Effector memory CD4-positive, alpha-beta T cell (primary cell): ENCODE measurements at places on chromosomes 5 and 9.

DNA sequence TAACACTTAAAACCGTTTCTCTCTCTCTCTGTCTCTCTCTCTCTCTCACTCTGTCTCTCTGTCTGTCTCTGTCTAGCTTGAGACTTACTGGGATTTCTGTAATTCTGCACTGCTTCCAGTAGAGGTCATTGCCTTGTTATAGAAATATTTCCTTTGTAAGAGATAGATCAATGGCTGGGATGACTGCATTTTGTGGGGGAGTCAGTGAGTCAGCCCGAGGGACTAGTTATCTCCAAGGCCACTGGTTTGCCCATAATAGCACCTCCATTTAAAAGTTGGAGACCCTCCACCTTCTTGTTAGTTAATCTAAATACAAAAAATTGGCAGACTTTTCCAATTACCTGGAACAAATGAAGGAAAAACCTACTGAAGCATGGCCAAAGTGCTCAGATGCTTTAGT, 547.2 kb downstream of the LRRC70 start:
- DNase-seq: no peak

- DNase-seq: no peak
Measured at GRCh38 chr5:133698646-133699526, 86.5 kb upstream of the FSTL4 start.

GRCh38 chr5:40235471-40236400, 444.0 kb upstream of the PTGER4 start:
- DNase-seq: no peak

GRCh38 chr5:176863041-176863764, 35.9 kb downstream of the HK3 start:
- no peak for DNase-seq

DNA sequence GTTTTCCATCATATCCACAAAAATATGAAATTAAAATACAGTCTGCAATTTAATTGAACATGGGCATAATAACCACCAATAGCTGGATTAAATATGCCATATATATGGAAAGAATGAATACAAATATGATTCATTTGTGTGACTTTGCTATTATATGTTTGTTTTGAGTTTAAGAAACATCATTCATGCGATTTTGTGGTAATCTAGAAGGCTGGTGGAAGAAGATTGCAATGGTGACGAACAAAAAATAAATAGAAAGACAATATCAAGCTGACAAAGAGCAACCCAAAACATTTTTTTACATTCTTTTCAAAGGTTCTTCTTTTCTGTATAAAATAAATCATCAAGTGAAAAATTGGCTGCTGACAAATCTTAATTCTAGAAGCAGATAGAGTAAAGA, 610.0 kb downstream of the MAT2B start:
- DNase-seq: no peak

DNA sequence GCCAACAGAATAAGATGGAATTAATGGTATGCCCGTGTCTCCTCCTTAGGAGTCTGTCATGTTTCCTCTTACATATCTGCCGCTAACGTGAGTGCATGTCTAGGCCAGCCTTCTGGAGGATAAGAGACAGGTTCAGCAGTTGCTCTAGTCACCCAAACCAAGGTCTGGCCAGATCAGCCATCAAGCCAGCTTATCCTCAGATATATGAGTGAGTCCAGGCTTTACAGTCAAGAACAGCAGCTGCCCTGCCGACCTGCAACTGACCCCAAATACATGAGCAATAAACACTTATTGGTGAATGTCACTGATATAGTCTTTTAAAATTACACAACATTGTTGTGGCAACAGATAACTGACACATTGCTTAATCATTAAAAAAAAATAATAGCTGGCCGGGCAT, 123.5 kb downstream of the TSSK1B start:
- DNase-seq: no peak

DNA sequence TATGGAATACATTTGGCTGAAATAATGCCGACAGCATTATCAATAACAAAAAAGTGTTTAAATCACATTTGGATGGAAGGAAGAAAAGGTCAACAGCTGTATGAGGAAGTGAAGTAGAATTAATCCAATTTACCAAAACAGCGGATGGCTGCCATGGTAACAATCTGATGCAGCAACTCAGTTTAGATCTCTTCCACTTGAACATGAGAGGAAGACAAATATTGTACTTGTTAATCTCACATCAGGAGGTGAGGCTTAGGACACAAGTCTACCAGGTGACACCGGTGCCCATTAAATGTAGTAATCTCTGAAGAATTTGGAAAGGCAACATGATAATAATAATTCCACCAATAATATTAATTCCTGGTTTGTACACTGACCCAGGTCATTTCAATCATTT, 2.4 kb downstream of the RASEF start:
- DNase-seq: no peak

DNA sequence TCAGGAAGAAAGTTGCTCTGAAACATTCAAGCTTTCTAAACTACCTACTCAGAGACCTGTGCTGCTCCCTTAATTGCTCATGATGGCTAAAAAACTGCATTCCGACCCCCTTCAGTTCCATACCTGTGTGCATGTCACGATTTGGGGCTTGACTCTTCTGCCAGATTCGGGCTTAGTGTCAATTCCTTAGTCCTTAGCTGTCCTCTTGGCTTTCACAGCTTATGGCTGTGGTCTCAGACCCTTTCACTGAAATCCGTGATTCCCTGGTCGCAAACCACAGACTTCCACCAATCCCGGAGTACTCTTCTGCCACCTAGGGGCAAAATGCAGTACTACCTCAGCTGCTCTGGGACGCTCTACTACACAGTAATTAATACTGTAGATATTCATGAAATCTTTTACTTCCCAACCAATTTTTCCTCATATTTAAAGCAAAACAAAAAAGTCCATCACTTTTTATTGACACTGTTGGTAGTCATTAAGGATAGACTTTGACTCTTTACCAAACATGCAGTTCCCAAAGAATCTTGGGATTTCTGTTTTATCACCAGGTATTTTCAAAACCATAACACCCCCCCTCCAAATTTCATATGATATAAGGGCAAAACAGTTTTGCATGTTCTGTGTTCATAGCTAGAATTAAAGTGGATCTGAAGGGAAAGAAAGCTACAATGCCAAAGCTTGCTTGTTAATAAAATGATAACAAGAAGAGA, 617.4 kb downstream of the SLCO4C1 start:
- no peak for DNase-seq

DNA sequence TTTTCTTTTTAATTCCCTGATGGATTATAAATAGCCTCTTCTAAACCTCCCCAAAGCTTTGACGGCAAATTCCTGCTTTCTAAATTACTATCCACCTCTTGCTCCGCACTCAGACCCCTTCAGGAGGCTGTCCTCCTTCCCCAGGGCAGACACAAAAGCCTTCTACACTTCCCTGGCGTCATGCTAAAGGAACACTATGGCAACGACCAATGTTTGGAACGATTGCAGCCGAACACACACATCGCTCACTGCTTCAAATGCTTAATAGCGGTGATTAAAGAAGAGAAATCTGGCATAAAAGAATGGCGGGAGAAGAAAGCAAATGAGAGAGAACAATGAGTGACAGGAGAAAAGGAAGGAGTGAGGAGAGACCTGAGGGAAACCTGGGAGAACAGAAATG, 297.3 kb downstream of the MLLT3 start:
- DNase-seq: no peak

GRCh38 chr5:137206030-137206715, 293.0 kb downstream of the SPOCK1 start:
- DNase-seq: no peak

DNA sequence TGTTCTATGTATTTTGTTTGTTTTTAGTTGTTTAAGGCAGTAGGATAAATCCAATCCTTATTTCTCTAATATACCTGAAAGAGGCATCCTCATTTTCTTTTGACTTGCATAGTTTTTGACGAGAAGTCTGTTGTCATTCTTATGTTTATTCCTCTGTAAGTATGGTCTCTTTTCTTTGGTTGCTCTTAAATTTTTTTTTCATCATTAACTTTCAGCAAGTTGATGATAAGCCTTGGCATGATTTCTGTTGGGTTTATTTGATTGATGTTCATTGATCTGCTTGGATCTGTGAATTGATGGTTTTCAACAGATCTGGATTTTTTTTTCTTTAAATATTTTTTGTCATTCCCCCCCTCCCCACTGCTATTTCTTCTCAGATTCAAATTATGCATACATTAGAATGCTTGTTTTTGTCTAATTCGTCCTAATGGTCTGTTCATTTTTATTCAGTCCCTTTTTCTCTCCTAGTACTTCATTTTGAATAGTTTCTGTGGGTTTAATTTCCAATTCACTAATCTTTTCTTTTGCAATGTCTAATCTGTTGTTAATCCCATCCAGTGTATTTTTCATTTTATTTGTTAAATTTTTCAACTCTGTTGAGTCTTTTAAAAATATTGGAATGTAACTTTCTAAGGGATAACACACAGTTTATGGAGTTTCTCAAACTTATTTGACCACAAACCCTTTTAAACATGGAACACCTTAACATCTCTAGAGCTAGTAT, 495.9 kb downstream of the CSNK1G3 start:
- DNase-seq: no peak

GRCh38 chr5:113224605-113225065, 210.2 kb downstream of the TSSK1B start:
- DNase-seq: no peak

DNA sequence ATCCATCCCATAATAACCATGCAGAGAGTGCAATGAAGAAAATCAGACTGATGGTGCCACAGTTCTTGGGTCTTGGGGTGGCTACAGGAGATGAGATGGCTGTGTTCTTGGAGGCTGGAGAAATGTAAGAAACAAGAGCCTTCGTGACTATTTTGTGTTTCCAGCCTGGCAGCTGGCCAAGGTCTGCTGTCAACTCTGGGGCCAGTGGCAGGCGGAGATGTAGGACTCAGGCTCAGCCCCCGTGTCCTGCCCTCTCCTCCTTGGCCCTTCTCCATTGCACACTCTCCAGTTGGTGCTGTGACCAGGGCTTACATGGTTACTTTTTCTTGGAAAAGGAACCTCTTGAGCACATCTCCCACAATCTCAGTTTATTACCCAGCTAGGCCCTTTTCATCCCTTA, 235.4 kb downstream of the DMRT2 start:
- DNase-seq: no peak

DNA sequence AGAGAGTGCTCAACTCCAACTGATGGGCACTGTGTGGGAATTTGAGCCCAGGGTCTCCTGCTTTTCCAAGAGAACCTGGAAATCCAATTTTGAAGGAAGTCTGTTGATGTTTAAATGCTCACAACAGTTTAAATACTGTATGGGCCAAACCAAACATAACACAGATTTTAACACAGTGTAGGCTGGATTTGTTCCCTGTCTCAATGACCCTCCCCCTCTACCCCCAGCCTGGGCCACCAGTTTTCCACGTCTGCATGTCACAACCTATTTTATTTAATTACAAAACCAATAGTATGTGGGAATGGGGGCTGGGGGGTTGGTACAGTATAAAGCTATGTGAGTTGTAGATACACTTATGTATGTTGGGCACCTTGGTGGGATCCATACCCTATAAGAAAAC, 11.7 kb downstream of the PALM2AKAP2 start:
- DNase-seq: no peak

DNA sequence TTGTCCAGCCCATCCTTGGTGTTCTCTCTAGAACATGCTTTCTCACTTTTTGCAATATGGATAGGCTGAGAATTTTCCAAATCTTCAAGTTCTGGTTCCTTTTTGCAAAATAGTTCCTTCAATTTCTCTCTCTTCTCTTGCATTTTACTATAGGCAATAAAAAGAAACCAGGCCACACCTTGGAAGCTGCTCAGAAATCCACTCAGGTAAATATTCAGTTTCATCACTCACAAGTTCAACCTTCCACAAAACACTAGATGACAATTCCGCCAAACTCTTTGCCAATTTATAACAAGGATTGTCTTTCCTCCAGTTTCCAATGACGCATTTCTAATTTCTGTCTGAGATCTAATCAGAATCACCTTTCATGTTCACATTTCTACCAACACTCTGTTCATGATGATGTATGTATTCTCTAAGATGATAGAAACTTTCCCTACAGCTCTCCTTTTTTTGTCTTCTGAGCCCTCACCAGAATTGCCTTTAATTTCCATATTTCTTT, 204.2 kb upstream of the PIK3R1 start:
- no peak for DNase-seq

GRCh38 chr9:35673132-35674024, at the start of gene CA9:
Gene CA9 (plus strand): TSS chr9:35673928. CDS start chr9:35673960, 32 bp downstream.
- DNase-seq: no peak

DNA sequence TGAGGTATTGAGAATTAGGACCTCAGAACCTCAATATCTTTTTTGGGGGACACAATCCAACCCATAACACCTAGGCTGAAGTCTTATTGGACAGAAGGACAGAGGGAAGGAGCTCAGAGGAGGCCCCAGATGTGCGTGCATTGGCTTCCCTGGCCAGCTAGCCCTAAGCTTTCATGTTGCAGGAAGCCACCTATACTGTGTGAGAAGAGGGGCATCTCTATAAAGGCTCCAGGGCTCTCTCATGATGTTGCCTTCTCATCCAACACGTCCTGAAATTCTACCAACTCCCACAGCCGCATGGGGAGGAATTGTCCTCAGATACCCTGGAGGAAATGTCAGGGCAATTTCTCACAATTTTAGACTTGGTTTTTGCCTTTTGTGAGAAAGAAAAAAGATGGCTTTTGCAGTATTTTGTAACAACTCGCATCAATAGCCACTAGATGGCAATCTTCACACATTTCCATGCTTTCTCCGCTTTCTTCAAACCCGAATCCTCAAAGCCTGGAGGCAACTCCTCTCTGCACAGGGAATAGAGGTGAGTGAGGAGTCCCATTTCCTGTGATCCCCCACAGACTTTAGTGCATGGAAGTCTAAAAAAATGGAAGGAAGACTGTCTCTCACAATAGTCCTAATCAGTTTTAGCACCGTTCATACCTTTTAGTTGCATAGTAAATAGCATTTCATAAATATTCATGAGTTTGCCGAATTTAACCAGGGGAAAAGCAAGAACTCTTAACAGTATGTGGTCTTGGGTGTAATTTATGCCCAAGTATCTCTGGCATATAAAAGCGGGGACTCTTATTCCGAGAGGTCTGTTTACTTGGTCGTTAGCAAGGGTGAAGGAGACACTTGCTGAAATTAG, 7.4 kb upstream of the PPP3R2 start:
- no peak for DNase-seq

DNA sequence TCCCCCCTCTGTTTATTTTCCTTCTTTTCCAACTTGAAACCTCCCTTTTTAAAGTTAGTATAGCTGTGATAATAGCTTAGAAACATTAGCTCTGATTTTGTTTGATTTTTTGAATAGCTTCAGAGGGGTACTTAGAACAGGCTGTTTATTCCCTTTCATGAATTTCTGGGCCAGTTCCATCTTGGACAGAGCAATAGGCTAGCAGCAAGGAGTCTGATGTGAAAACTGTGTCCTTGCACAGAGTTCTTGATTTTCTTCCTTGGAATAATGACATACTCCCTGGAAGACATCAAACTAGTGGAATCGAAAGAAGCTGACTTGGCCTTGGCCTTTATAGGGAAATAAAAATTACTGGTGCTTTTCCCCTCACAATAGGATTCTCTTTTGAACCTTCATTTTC, 32.9 kb downstream of the NTRK2 start:
- no peak for DNase-seq

GRCh38 chr9:76818271-76818670, 54.0 kb downstream of the PCA3 start:
- no peak for DNase-seq

- DNase-seq: no peak
Measured at GRCh38 chr5:141507387-141508091, 18.7 kb downstream of the PCDHGC5 start.

- DNase-seq: peak; percentile 40
Measured at GRCh38 chr5:36739751-36740221, 133.4 kb downstream of the SLC1A3 start.
